ENCODE measurements at places on chromosomes 1 and 21.

DNA sequence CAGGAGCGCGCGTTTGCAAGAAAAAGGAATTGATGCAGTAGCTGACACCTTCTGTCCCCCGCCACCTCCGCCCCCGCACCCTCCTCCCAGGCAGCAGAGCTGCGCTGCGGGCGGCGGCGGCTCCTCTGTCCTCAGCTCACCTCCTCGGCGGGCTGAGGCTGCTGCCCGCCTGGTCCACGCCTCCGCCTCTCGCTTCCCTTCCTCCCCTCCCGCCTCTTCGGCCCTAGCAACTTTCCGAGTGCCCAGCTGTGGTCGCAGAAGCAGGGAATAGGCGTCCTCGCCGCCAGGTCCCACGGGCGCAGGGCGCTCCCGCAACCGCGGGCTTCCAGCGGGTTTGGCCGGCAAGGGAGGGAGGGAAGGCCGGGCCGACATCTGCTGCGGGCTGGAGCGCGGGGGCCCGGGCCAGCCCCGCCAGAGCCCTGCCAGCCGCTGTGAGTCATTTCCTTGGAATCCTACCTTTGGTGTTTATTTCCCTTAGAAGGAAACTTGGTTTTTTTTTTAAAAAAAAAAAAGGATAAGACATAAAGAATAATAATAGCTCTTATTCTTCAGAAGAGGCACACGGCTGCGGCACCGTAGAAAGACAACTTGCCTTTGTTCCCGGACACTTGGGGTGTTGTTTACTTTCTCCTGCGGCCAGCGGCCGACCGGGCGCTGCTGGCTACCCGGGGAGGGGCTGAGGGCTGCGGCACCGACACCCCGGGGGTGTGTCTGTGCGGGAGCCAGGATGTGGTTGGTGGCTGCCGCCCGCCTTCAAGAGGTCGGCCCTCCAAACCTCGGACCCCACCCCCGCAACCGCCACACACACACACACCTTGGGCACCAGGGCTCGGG is 1.1 kb downstream of the SERTAD4 start:
- peak; percentile 33 for DNase-seq

DNA sequence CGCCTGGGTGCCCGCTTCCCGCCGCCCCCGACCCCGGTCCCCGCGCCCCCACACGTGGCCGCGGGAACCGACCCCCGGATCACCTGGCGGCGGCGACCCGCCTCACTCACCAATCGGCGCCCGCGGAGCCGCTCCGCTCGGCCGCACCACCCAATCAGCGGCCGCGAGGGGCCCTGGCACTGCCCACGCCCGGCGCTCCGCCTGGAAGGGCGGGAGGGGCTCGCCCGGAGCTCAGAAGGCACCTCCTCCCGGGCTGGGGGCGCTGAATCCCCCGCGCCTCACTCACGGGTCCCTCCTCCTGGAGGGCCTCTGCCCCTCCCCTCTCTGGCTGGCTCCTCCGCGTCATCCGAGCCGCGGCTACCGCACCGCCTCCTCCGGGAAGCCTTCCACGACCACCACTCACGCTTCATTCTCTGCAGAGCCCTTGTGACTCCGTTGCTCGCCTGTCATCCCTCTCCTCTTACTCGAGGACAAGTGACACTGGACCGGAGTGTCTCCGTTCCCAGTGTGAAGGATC is 374 bp downstream of the SH2D5 start:
- DNase-seq, result no peak

DNA sequence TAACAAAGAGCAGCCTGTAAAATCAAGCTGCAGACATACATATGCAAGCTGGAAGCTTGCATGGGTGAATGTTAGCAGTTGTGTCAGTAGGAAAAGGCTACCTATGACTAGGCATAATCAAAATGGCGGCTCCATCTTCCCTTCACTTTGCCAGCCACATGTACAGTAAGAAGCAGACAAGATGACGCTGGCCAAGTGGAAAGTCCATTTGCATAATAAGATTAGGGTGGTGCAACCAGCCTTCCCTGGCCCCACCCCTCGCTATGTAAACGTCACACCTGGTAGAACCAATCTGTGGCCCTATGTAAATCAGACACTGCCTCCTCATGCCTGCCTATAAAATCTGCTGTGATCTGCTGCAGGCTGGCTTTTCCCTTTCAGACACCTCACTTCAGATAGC is 171.9 kb upstream of the USP25 start:
- DNase-seq, result no peak

GRCh38 chr1:33797849-33798248 is 66.0 kb upstream of the HMGB4 start:
- no peak for DNase-seq

GRCh38 chr1:235997049-235997448 is 67.8 kb downstream of the NID1 start:
- DNase-seq, result no peak

- DNase-seq, result no peak
Measured at GRCh38 chr1:67460676-67461500, 30.7 kb upstream of the SERBP1 start.

DNA sequence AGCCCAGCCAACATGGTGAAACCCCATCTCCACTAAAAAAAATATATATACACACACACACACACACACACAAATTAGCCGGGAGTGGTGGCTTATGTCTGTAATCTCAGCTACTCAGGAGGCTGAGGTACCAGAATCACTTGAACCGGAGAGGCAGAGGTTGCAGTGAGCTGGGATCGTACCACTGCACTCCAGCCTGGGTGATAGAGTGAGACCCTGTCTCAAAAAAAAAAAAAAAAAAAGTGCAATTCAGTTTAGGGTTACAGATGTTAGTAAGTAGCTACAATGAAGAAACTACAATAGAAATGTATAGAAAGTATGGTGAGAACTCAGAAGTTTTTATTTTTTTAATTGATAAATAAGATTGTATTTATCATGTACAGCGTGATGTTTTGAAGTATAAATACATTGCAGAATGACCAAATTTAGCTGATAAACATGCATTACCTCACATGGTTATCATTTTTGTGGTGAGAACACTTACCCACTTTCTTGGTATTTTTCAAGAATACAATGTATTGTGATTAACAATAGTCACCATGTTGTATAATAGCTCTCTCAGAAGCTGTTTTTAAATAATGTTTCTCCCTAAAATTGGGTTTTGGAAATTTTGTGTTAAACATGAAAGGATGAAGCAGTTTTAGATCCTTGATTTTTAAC is 17.9 kb downstream of the KDM1A start:
- DNase-seq, result no peak

GRCh38 chr1:183318433-183318832 is 99.7 kb downstream of the NMNAT2 start:
- DNase-seq, result no peak

- no peak for DNase-seq
Measured at GRCh38 chr1:44924835-44925464, 61.4 kb downstream of the EIF2B3 start.

- no peak for DNase-seq
Measured at GRCh38 chr1:157025385-157025784, 20.2 kb downstream of the ARHGEF11 start.
